ENCODE measurements at places on chromosomes 7 and 10. TPM values are rescaled to one million over a fixed set of nuclear protein-coding genes. Genes with fewer than 3 reads are reported as not detected.

PAX2 gene
- not detected for total RNA-seq

RNF148 gene
- 0.26 TPM for total RNA-seq

FXYD4 gene
- not detected for total RNA-seq

- DNase-seq, result no peak
Observed at GRCh38 chr7:159095979-159096411, 48.7 kb downstream of the VIPR2 start.
